Natural killer cell treated with Interleukin-12 subunit alpha and Interleukin-12 subunit beta and Interleukin-15 and Interleukin-18, amount 100 ng/mL, for 72 hours (primary cell): ENCODE measurements at places on chromosomes 12 and 14.

DNA sequence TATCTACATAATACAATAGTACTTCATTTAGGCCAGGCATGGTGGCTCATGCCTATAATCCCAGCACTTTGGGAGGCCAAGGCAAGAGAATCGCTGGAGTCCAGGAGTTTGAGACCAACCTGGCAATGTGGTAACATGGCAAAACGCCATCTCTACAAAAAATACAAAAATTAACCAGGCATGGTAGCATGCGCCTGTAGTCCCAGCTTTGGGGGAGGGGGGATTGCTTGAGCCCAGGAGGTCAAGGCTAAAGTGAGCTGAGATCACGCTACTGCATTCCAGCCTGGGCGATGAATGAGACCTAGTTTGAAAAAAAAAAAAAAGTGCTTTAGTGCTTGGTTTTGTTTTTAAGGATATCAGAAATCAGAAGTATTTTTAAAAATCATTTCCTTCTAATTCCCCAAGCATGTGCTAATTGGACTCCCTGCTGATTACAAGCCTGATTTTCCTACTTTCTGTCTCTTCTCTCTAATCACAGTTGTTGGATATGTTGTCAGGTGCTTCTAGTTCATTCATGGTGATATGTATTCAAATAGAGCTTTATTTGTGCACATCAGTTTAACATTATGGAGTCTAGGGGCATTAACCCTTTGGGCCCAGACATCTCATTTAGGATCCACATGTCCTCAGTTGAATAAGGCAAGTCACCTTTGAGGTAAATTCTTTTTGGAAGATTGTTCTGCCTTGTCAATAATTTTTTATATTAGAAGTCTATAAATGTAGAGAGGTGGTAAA, 7.0 kb upstream of the KRAS start:
- no peak for DNase-seq

DNA sequence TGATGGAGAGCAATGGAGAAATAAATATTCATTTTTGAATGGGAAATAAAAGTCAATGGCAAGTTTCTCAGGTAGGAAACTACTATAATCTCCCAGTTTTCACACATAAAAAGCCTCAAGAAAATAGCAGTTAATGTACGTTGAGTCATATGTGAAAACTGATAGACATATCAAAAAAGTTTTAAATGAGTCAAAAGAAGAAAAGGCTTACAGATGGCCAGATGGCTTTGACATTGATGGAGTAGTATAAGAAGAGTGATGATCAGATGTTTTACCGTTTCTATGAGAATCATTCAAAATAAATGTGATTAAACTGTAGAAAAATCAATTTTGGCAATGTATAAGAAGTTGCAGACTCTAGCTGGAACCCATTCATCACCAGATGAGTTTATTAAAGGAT, 97.8 kb downstream of the LLPH start:
- no peak for DNase-seq

DNA sequence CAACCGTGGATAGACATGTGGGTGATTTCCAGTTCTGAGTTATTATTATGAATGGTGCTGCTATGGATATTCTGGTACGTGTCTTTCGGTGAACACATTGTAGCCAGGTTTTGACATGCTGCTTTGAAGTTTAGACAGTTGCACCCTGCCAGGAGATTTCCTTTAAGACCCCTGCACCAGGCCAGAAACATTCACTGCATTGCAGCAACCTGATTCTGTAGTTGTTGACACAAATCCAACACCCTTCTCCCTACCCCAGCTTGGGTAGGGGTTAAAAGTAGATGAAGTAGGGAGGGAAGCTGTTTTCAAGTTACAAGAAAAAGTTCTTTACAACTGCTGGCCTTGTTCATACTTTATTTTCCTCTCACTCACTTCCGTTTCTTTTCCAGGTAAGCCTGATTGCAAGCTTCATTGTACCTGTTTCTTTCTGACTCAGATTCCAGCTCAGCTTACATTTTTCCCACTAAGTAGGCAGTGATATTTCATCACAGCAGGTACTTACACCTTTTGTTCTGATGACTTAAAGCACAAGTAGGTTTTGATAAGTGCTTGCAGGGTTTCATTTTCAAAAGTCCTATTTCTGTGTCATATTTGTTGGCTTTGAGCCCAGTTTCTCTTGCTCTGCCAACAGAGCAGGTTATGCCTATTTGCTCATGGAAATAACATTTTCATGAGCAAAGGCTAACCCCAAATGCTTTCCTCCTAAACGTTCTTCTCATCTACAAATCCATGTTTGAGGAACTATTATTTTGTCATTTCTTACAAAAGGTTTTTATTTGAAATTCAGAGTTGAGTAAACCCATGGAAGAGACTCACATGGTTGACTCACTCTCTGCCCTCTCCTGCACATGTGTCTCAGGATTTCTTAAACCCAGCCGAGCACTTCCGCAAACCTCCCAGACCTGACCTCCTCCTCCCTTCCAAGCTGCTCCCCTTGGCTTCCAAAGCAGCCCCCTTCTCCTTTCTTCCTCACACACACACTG, 12.1 kb upstream of the LTA4H start:
- no peak for DNase-seq

GRCh38 chr12:129610601-129611120, 293.2 kb downstream of the TMEM132D start:
- no peak for DNase-seq

GRCh38 chr12:74526535-74526934, 11.1 kb upstream of the ATXN7L3B start:
- DNase-seq: no peak

GRCh38 chr12:54082397-54082892, 28.8 kb downstream of the HOXC4 start:
- DNase-seq: no peak

GRCh38 chr14:91177073-91178034, 63.5 kb downstream of the DGLUCY start:
- DNase-seq: peak; percentile 71

GRCh38 chr12:78886719-78887407, 22.3 kb downstream of the SYT1 start:
- no peak for DNase-seq

GRCh38 chr14:59354666-59355065, 110.5 kb downstream of the GPR135 start:
- DNase-seq: no peak

GRCh38 chr12:24574538-24574937, 374.4 kb downstream of the BCAT1 start:
- DNase-seq: no peak

DNA sequence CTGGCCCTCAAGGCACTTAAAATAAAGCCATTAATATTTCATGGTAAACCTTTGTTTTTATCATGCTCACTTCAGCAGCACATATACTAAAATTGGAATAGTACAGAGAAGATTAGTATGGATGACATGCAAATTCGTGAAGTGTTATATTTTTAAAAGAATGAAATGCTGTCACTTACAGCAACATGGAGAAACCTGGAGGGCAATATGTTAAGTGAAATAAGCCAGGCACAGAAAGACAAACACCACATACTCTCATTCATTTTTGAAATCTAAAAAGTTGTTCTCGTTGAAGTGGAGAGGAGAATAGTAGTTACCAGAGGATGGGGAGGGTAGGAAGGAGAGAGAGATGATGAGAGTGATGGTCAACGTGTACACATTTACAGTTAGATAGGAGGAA, 45.4 kb upstream of the ATP2B1 start:
- no peak for DNase-seq

- DNase-seq: no peak
Measured at GRCh38 chr14:100041271-100041670, 24.0 kb upstream of the EVL start.

GRCh38 chr14:88323523-88324199, 592 bp upstream of the KCNK10 start:
- no peak for DNase-seq

GRCh38 chr14:99239661-99240092, 32.3 kb downstream of the BCL11B start:
- no peak for DNase-seq

GRCh38 chr12:105805730-105806399, 332.9 kb downstream of the NUAK1 start:
- no peak for DNase-seq

GRCh38 chr12:9926876-9927275, 5.3 kb downstream of the CLEC2A start:
- DNase-seq: no peak

GRCh38 chr12:12999271-12999958, 650 bp downstream of the HEBP1 start:
- DNase-seq: no peak

DNA sequence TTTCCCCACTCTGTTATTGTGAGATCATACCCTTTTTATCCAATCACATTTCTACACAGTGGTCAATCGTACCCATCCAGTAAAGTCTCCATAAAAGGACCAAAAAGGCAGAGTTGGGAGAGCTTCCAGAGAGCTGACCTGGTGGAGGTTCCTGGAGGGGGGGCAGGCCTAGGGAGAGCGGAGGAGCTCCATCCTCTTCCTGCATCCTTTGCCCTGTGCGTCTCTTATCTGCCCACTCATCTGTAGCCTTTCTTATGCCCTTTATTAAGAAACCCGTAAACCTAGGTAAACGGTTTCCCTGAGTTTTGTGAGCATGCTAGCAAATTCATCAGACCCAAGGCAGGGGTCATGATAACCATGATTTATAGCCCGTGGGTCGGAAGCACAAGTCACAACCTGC, 26.2 kb downstream of the EVL start:
- no peak for DNase-seq

- no peak for DNase-seq
Measured at GRCh38 chr14:101499080-101499479, 62.2 kb upstream of the DIO3 start.

DNA sequence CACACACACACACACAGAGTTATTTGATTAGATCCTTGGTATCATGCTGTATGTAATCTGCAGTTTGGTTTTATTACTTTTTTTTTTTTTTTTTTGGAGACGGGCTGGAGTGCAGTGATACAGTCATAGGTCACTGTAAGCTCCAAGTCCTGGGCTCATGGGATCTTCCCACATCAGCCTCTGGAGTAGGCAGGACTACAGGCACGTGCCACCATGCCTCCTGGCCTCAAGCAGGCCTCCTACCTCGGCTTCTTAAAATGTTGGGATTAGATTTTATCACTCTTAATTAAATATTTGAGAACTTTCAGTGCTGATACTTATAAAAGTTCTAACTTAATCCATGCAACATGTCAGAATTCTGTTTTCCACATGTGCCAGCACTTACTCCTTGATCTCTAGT, 31.3 kb upstream of the PSEN1 start:
- no peak for DNase-seq

GRCh38 chr12:114812858-114813761, 129.1 kb upstream of the TBX3 start:
- DNase-seq: no peak

DNA sequence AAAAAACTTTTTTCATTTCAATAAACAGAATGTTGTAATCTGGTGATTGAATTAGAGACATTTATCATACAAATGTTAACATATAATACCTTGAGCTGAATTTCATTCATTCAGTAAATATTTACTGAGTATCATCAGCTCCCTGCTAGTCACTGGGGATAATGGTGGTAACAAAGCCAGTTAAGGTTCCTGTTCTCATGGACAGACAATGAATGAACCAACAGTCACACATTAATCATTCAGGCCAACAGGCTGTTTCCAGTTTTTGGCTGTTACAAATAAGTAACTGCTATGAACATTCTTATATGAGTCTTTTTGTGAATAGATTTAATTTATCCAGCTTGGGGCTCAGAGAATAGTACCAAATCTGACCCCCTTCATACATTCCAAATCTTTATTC, 13.5 kb downstream of the EXD2 start:
- no peak for DNase-seq

DNA sequence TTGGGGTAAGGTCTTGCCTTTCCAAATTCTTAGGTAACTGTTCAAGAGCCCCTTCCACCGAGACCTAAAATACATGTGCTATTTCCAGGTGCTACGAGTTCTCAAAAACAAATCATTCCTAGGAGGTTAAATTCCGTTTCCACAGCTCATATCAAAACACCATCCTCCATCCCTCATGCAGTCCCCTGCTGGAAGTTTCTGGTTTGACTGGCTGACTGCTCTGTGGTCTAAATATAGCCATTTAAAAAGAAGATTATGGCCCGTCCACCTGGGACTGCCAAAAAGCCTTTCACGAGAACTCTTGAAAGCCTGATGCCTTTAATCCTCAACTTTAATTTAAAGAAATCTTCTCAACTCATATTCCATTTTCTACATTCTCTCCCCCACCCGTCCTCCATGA, 201.5 kb upstream of the MYL2 start:
- DNase-seq: no peak

- no peak for DNase-seq
Measured at GRCh38 chr12:101783150-101783549, 43.9 kb upstream of the SYCP3 start.

- no peak for DNase-seq
Measured at GRCh38 chr14:86124328-86124727, 594.4 kb downstream of the FLRT2 start.

GRCh38 chr12:52235001-52235764, 2.1 kb downstream of the KRT7 start:
- DNase-seq: no peak

DNA sequence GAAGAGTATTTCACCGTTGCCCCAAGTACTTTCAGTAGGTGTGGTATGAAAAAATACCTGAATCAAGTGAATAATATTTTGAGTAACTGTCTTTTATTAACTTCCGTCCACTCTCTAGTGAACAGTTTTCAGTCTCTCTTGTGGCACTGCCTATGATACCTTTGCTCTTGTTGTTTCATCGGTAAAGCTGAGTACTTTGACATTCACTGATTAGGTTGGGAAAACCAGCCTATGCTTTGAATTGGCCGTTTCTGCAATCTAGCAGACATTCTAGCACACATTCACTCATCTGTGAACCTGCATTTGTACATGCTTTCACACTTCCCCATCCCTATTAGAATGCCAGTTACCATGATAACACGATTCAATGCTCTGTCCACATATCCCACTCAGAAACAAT, 217.3 kb downstream of the FBXL14 start:
- no peak for DNase-seq

DNA sequence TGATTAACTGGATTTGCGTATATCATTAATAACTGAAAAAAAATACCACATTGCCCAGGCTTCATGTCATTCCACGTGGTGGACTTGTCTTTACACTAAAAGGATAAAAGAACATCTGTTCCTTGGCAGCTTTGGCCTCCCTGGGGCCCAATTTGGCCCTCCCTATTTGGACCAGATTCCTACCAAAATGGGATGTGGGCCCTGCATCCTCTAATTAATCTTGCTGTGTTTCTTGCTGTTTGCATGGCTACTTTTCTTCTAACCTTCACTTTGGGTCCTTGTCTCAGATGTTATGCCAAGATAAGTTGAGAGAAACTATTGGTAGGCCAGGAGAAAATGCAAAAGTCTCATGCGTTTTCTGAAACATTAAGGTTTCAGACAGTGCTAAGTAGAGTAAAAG, 57.5 kb downstream of the PTHLH start:
- no peak for DNase-seq
